Mesothelial cell of epicardium (in vitro differentiated cells): ENCODE measurements at places on chromosomes 2 and 18.
A peak's percentile ranks its signal among the peaks of the same experiment; 100 is the strongest.

- H3K27me3 ChIP-seq = no peaks in the 10 kb centered on the region
- peaks cover 58% of the 10 kb centered on the region for H3K4me1 ChIP-seq
- no peak overlapping the region for H3K4me3 ChIP-seq
- peaks cover 1% of the 10 kb centered on the region for H3K36me3 ChIP-seq
- DNase-seq = no peak
Observed at GRCh38 chr2:237320801-237321560, 93.0 kb downstream of the COL6A3 start.

DNA sequence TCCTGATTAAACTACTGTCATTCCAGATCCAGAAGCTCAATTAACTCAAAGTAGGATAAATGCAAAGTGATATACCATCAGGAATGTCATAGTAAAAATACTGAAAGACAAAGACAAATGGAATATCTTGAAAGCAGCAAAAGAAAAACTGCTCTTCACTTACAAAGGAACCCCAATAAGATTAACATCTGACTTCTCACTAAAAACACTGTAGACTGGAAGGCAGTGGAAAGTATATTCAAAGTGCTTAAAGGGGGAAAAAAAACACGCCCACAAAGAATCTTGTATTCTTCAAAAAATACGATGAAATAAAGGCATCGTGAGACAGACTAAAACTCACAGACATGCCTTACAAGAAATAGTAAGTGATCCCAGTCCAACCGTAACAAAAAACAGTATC is 195.7 kb downstream of the DOK6 start:
- H3K4me3 ChIP-seq = no peak overlapping the region
- no peaks in the 10 kb centered on the region for H3K27me3 ChIP-seq
- H3K4me1 ChIP-seq = no peaks in the 10 kb centered on the region
- peaks cover 5% of the 10 kb centered on the region for H3K36me3 ChIP-seq

DNA sequence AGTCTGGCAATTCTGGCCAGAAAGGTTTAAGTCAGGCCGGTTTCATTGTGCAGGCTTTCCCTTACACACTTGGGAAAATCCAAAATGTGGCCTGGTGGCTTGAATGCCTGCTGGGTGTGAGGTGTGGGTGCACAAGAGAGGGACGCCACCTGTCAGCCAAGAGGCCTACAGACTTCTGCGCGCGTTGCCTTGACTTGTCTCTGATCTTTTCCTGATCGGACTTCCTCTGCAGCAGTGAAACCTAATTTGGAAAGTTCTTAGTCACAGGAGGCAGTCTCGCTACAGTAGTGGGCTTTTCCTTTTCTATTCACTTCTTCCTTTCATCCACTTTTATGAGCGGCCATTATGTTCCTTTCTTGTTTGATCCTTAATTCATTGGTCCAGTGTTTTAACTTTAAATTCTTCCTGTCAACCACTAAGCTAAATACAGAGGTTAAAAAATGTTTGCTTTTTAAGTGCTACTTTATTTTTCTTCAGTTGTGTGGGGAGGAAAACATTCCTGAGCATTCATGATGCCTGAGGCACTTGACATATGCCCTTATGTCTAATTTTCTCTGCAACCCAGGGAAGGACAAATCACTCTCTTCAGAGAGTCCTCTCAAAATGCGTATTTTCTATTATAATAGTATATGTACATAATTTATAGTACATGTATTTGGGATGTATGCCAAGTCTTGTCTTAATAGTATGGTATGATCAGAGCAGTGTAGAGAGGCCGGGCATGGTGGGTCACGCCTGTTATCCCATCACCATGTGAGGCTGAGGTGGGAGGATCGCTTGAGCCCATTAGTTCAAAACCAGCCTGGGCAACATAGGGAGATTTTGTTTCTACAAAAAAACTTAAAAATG is 128.9 kb downstream of the WDSUB1 start:
- H3K36me3 ChIP-seq = peaks cover 19% of the 10 kb centered on the region
- no peak for DNase-seq
- no peak overlapping the region for H3K4me3 ChIP-seq
- H3K27me3 ChIP-seq = no peaks in the 10 kb centered on the region
- H3K4me1 ChIP-seq = peaks cover 81% of the 10 kb centered on the region
- H3K27ac ChIP-seq = peak overlapping the region; percentile 94

- H3K36me3 ChIP-seq = no peaks in the 10 kb centered on the region
- H3K4me1 ChIP-seq = peaks cover 3% of the 10 kb centered on the region
- DNase-seq = no peak
- H3K27me3 ChIP-seq = no peaks in the 10 kb centered on the region
- H3K4me3 ChIP-seq = no peak overlapping the region
Observed at GRCh38 chr2:134447669-134448068, 193.8 kb downstream of the MGAT5 start.

- no peaks in the 10 kb centered on the region for H3K36me3 ChIP-seq
- peaks cover 5% of the 10 kb centered on the region for H3K27me3 ChIP-seq
- no peaks in the 10 kb centered on the region for H3K4me1 ChIP-seq
- H3K4me3 ChIP-seq = no peak overlapping the region
Observed at GRCh38 chr2:29697715-29698114, 223.7 kb downstream of the ALK start.

GRCh38 chr2:31812051-31812798 is 198.6 kb downstream of the MEMO1 start:
- no peaks in the 10 kb centered on the region for H3K36me3 ChIP-seq
- H3K27ac ChIP-seq = no peak overlapping the region
- no peaks in the 10 kb centered on the region for H3K27me3 ChIP-seq
- H3K4me1 ChIP-seq = no peaks in the 10 kb centered on the region
- no peak for DNase-seq

GRCh38 chr18:41545091-41545888 is 409.7 kb upstream of the PIK3C3 start:
- peaks cover 7% of the 10 kb centered on the region for H3K4me1 ChIP-seq
- H3K4me3 ChIP-seq = no peak overlapping the region
- DNase-seq = no peak
- no peaks in the 10 kb centered on the region for H3K27me3 ChIP-seq
- no peak overlapping the region for H3K27ac ChIP-seq
- H3K36me3 ChIP-seq = peaks cover 2% of the 10 kb centered on the region

DNA sequence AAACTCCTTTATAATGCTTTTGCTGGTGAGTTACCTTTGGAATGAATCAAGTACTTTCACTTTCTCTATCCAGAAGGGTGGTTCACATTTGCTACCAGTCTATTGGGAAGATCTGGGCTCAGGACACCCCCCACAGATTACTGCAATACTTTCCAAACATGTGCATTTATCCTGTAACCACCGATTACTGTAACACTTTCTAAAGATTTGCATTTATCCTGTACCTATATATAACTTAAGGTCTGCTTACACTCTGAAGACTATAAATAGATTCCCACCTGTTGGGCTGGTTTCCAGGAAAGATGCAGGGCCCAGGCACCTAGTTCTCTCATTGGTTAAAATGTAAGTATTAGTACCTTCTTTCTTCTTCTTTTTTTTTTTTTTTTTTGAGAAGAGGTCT is 113.0 kb upstream of the NEDD4L start:
- no peak overlapping the region for H3K27ac ChIP-seq
- H3K4me3 ChIP-seq = no peak overlapping the region
- peaks cover 10% of the 10 kb centered on the region for H3K27me3 ChIP-seq
- DNase-seq = no peak
- H3K4me1 ChIP-seq = no peaks in the 10 kb centered on the region
